GM12891 (cell line): ENCODE measurements at places on chromosomes 2 and 18.

DNA sequence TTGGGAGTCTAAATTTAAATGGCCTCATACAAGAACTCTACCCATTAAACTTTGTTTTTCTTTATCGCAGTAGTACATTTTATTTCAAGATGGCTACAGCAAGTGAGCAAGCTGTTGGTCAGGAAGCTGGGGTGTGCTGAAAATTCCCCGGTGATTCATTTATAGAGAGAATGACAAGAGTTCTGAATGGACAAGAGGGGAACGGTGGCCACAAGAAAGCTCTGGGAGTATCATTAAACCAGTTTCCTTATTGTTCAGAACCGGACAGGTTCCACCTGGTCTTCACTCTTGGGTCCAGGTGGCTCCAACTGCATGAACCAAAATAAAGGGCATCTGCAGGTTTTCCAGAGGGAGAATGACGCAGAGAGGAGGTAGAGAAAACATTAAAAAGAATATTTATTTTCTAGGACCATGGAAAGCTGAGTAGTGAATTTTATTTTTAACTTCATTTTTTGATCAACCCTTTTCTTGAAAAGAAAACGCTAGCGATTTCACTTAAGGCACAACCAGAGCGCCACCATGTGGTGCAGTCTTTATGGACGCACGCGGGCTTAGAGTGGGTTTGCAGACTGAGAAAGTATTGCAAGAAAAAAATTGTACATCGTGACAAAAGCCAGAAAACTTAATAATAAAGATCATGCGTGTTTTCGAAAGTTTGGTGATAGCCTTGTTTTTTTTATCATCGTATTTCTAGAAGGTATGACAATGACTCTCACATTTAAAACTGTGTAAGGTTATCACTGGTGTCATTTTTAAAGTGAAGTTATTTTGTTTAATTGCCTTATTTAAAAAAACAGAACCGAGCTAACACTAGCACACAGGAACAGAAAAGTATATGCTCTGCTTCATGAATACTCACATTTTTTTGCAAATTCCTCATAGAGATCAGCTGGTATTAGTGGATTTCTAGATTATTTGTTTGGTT is 97.9 kb upstream of the NOL4 start:
- DNase-seq, result no peak

DNA sequence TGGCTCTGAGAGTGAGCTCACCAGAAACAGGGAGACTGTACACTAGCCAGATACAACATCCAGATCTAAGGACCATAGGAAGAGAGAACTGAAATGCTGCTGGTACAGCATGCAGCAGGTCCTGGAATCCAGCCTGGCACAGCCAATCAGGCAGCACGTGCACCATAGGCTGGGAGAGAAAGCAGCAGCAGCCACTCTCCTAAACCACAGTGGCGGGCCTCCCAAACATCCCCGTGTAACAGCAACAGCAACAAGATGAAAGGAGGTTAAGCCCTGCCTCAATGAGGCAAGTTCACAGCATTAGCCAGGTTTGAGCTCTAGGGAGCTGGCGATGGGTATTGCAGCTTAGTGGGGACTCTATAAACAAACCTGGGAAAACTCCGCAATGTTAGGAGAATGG is 192.0 kb downstream of the EPHA4 start:
- DNase-seq, result no peak

GRCh38 chr2:60331115-60331809 is 222.2 kb downstream of the BCL11A start:
- no peak for DNase-seq

- DNase-seq, result no peak
Measured at GRCh38 chr2:37652199-37652640, 19.2 kb downstream of the CDC42EP3 start.

GRCh38 chr2:195343540-195343939 is 313.5 kb upstream of the SLC39A10 start:
- no peak for DNase-seq

DNA sequence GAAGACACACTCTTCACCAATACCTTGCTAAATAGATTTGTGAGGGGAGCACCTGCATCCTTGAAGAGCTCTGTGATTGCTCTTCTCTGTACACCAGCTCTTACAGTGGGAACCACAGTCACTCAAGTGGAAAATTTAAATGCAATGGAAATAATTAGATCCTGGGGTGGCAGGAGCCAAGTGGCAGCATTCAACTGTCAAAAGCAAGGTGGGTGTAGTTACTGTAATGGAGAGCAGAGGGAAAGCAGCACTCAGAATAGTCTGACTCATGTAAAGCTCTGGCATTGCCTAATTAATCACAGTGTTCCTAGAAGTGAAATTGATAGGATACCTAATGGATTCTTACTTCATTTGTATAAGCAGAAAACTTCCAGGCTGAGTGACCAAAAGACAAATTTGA is 245.8 kb downstream of the KCNE4 start:
- DNase-seq, result no peak

DNA sequence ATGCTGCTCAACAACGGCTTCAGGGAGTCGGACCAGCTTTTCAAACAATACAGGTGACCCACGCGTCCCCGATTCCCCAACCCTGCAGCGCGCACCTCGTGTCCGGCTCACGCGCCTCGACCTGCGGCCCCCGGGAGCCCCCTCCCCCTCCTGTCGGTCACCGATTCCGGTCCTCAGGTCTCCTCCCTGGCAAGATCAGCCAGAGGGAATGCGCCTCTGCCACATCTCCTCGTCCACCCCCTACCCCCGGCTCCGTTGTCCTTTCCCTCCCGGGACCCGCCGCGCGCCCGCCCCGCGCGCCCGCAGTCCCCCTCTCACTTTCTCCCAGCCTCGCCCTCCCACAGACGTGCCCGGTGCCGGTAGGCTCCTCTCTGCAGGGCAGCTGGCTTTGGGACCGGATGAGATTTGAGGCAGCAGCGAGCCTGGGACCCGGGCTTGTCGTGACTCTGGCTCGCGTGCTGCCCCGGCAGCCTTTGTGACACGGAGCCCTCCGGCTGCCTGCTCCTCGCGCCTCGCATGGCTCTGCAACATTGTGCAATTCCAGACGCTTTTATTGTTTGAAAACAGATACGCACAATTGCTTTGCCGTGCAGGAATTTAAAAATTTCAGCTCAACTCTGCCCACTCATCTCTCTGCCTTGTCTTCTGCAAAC is 558 bp downstream of the TTC39C start:
- no peak for DNase-seq
